RPMI8226 (cell line): ENCODE measurements at places on chromosomes 6 and 20.

DNA sequence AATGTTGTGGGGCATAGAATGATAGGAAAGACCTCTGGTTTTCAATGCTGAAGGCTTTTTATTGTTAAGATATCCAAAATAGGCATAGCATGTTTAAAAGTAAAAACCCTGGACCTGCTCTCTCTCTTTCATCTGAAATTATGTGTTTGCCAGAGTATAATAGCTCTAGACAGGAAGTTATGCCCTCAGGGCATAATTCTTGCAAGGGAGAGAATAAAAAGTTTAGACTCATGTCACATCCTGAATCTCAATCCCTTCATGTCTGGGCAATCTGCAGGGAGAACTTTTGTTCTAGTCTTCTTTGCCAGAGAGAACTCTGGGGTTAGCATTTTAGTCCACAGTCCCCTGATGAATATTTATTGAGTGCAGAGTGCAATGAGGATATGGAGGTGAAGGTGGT lies 297.3 kb upstream of the FLRT3 start:
- DNase-seq: no peak

- DNase-seq: no peak
Observed at GRCh38 chr6:148565321-148565926, 181.4 kb upstream of the UST start.

DNA sequence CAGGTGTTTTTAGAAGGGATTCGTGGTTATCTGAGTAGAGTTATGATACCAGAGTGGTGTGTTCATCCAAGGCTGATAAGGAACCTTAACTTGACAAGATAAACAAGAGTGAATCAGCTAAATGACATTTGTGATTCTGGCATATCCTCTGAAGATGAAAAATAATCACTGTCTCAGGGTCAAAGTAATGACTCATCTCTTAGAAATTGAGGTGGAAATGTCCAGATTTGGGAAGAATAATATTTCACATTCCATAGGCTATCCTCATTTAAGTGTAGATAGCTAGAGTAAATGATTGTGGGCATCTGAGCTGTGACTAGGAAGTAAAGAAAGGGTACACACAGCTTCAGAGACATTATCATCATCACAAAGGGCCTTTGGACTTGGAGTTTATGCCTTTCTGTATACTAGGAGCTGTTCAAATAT lies 255.7 kb downstream of the GJA1 start:
- DNase-seq: no peak

- no peak for DNase-seq
Observed at GRCh38 chr6:68273297-68273696, 361.8 kb upstream of the ADGRB3 start.

DNA sequence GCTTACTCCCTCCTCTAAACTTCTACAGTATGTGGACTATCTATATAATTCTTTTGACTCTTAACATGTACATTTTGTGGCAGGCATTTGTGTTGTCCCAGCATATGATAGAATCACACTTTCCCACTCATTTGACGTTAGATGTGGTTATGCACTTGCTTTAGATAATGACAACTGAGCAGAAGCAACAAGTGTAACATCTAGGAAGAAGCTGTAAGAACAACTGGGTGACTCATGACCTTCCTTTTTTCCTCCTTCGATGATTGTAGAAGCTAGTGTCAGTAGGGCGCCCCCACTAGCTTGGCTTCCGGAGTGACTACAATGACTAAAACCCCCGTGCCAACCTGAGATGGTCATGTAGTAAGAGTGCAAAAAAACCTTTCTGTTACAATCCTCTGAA lies 74.6 kb upstream of the CEP85L start:
- DNase-seq: no peak

DNA sequence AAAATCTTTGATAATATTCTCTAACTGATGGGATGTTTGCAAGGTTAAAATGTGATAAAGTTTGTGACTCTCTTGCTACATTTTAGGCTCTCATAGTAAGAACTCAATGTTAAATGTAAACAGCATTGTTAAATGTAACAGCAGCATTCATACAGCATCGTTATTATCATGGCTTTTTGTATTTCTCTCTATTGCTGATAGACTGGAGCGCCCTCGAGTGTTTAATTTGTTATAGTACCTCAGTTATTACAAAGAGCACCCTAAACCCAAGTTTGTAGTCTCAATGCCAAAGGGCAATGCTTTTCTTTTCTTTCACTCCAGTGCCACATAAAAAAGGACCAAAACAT lies 14.9 kb upstream of the TTPAL start:
- peak; percentile 39 for DNase-seq

- peak; percentile 84 for DNase-seq
Observed at GRCh38 chr20:36153736-36154699, 522 bp upstream of the EPB41L1 start.

DNA sequence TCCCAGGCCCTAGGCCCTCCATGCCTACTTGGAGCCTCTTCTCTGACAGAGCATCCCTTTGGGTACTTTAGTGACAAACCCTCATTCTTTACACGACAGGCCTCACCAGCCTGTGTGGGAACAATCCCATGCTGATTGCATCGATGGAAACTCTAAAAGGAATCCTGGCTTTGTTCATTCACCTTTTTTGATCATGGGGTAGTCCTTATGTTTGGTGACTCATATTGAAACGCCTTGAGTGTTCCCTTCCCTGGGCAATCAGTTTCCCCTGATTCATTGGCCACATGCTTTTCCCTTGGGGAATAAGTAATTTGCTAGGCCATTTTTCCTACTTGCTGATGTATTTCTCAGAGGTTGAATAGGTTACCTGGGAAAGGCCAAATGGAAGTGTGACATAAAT lies 14.7 kb upstream of the TNFAIP3 start:
- no peak for DNase-seq

GRCh38 chr6:100376103-100376502 lies 88.6 kb downstream of the SIM1 start:
- no peak for DNase-seq

- DNase-seq: peak; percentile 12
Observed at GRCh38 chr6:148250975-148251685, 91.5 kb upstream of the SASH1 start.

GRCh38 chr6:167736486-167737204 lies 90.1 kb upstream of the AFDN start:
- peak; percentile 43 for DNase-seq

- DNase-seq: no peak
Observed at GRCh38 chr6:83804886-83805285, 48.3 kb upstream of the RIPPLY2 start.

- no peak for DNase-seq
Observed at GRCh38 chr6:77535172-77535571, 71.9 kb upstream of the HTR1B start.

GRCh38 chr6:149111556-149112115 lies 205.9 kb upstream of the TAB2 start:
- DNase-seq: no peak

DNA sequence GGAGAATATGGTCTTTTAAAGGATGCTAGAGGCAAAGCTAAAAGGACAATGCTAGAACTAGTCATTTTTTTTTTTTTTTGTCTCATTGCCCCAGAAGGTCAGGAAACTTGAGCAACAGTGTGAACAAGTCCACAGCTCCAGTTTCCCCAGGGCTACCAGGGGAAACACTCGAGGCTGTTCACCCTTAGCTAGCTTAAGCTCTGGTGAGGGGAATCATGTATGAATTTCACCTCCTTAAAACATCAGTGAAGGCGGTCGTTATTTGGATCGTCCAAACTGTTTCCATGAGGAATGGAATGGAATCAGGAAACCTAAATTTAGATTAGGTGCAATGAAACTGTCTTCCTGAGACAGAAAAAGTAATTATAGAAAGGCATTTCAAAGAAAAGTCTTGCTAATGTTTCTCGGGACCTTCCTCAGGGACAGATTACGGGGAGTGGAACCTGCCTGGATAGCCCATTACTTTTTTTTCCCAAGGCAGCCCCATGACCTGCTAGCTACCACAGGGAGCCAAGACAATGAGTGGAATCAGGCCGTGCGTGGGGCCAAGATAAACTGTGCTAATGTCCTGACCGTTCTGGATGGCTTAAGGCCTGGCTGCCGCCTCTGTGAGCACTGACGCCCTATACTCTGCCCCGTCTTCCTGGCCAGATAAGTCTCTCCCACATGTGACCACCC lies 164.8 kb upstream of the SGK1 start:
- no peak for DNase-seq

DNA sequence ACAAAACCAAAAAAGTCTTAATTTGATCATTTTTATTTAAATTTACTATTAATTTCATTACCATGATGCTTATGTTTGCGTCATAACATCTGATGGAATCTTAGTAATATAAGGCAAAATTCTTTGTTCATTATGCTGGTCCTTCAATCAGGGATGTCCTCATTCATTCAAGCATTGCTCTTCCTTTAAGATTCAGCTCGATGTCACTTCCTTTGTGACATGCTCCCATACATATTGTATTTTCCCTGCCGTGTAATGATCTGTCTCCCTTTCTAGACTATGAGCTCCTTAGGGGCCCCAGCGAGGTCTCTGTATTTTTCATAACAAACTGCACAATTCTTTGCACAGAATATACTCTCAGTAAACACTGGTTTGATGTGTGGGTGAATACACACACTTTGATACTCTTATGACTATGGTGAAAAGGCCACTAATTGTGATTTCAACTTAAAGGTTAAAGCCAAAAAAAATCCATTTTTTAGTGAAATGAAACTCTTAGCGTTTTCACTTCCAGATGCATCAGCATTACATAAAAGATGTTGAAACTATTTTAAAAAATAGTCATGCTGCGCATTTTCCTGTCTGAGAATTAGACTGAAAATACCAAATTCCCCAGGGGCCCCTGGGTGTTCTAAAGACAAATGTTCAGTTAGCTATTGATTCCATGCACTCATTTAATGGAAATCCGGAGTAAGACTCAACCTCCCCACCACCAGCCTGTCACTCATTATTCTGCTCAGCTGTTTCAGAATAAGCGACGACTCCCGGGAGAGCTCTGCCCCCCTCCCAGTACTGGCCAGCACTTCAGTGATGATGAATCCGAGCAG lies 169.7 kb downstream of the ATXN1 start:
- DNase-seq: no peak
